Right lobe of liver (tissue), 6 donors: ENCODE measurements at places on chromosomes 4 and X. TPM values are rescaled to one million over a fixed set of nuclear protein-coding genes. Genes with fewer than 3 reads are reported as not detected.

- peak overlapping the region; percentile 63 for H3K27ac ChIP-seq
- no peaks in the 10 kb centered on the region for H3K27me3 ChIP-seq
- peak; percentile 59 for DNase-seq
- H3K36me3 ChIP-seq = no peaks in the 10 kb centered on the region
These were observed 18.8 kb upstream of the TMSB4X start for GRCh38 chrX:12955882-12956703.

DNA sequence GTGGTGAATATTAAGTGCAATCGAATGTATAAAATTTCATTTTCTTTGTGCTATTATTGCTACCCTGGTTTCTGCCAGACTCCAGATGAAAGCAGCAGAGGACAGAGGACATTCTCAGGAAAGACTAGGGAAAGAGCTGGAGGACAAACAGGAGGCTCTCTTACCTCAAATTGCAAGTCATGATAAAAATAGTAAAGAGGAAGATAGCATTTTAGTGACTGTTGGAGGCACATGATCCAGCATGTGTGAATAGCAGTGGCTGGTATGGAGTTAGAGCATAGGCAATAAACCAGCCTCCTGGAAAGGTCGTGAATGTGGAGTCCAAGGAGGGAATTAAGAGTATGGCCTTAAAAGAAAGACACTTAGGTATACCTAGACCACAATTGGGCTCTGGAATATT is 1040.0 kb downstream of the STPG2 start:
- no peak for DNase-seq
- H3K4me1 ChIP-seq = no peaks in the 10 kb centered on the region
- H3K27ac ChIP-seq = no peak overlapping the region
- no peak overlapping the region for H3K4me3 ChIP-seq
- H3K36me3 ChIP-seq = no peaks in the 10 kb centered on the region

DNA sequence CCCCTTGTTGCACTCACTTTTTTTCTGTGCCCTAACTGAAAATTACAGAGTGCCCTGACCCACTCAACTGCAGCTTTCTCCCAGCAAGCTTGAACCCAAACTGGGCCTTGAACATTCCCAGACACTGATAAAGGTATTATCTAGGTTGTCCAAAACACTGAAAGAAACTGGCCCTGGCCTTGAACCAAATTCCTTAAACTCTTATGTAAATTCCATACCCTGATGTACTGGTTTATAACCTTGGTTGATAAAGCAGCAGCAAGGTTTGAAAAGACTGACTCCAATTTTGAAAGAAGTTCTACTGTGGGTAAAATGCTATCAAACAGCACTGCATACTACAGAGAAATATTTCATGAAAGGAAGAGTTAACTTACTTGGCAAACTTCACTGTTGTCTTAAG is 125.6 kb downstream of the PHF8 start:
- no peak overlapping the region for H3K4me3 ChIP-seq
- no peak for DNase-seq
- no peaks in the 10 kb centered on the region for H3K27me3 ChIP-seq
- H3K36me3 ChIP-seq = no peaks in the 10 kb centered on the region
- H3K4me1 ChIP-seq = no peaks in the 10 kb centered on the region

GRCh38 chr4:94500685-94501084 is 48.9 kb downstream of the PDLIM5 start:
- no peaks in the 10 kb centered on the region for H3K4me1 ChIP-seq
- DNase-seq = no peak
- no peaks in the 10 kb centered on the region for H3K27me3 ChIP-seq
- H3K36me3 ChIP-seq = no peaks in the 10 kb centered on the region

GRCh38 chr4:186948361-186949242 is 224.9 kb upstream of the FAT1 start:
- no peak for DNase-seq
- H3K27me3 ChIP-seq = no peaks in the 10 kb centered on the region
- no peaks in the 10 kb centered on the region for H3K36me3 ChIP-seq
- H3K4me3 ChIP-seq = no peak overlapping the region
- peaks cover 25% of the 10 kb centered on the region for H3K4me1 ChIP-seq

- H3K4me1 ChIP-seq = peaks cover 14% of the 10 kb centered on the region
- H3K4me3 ChIP-seq = no peak overlapping the region
- H3K27ac ChIP-seq = no peak overlapping the region
- H3K36me3 ChIP-seq = no peaks in the 10 kb centered on the region
- no peaks in the 10 kb centered on the region for H3K27me3 ChIP-seq
- DNase-seq = no peak
These were observed 89.6 kb downstream of the EGF start for GRCh38 chr4:110002326-110002725.

DNA sequence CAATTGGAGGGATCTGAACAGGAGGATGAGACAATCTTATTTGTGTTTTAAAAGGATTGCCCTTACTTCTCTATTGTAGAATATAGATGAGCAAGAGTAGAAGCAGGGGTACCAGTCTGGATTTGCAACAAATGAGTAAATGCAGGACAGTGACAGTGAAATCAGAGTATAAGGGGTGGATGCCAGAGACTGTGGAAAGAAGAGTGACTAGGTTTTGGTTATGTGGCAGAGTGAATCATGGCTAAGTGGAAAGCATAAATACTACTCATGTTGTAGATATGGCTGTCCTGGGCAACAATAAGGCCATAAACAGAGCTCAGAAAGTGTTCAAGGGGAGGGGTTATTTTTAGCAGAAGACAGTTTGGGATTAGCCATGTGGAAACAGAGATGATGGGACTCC is 6.0 kb upstream of the VSIG4 start:
- no peak overlapping the region for H3K27ac ChIP-seq
- DNase-seq = no peak
- no peaks in the 10 kb centered on the region for H3K27me3 ChIP-seq

- H3K4me3 ChIP-seq = no peak overlapping the region
- no peaks in the 10 kb centered on the region for H3K36me3 ChIP-seq
- no peak for DNase-seq
- no peaks in the 10 kb centered on the region for H3K27me3 ChIP-seq
These were observed 164.7 kb downstream of the CHIC2 start for GRCh38 chr4:53899586-53900270.

DNA sequence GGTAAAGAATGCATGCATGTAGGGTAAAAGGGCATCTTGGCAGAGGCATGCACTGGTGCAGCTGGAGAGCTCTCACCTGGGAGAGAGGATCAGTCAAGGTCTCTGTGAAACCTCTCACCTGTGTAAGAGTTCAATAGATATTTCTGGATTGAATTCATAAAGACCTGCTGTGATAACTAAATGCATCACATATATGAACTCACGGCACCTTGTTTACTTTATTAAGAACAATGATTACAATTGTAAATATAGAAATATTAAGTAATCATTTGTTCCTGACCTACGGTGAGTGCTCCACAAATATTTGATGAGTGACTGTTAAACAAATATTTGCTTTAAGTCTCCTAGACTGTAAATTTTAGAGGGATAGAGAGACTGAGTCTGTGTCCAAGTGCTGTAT is 85.9 kb upstream of the PAQR3 start:
- H3K27me3 ChIP-seq = no peaks in the 10 kb centered on the region
- no peak overlapping the region for H3K4me3 ChIP-seq
- H3K27ac ChIP-seq = no peak overlapping the region
- H3K36me3 ChIP-seq = no peaks in the 10 kb centered on the region

GRCh38 chr4:8922481-8922880 is 50.8 kb upstream of the HMX1 start:
- no peak for DNase-seq
- H3K4me3 ChIP-seq = no peak overlapping the region
- H3K4me1 ChIP-seq = no peaks in the 10 kb centered on the region
- H3K36me3 ChIP-seq = no peaks in the 10 kb centered on the region
- no peaks in the 10 kb centered on the region for H3K27me3 ChIP-seq

GRCh38 chrX:119475389-119476101 is 7.3 kb downstream of the SLC25A5 start:
- DNase-seq = no peak
- H3K27me3 ChIP-seq = no peaks in the 10 kb centered on the region
- H3K4me1 ChIP-seq = peaks cover 9% of the 10 kb centered on the region
- no peaks in the 10 kb centered on the region for H3K36me3 ChIP-seq

DNA sequence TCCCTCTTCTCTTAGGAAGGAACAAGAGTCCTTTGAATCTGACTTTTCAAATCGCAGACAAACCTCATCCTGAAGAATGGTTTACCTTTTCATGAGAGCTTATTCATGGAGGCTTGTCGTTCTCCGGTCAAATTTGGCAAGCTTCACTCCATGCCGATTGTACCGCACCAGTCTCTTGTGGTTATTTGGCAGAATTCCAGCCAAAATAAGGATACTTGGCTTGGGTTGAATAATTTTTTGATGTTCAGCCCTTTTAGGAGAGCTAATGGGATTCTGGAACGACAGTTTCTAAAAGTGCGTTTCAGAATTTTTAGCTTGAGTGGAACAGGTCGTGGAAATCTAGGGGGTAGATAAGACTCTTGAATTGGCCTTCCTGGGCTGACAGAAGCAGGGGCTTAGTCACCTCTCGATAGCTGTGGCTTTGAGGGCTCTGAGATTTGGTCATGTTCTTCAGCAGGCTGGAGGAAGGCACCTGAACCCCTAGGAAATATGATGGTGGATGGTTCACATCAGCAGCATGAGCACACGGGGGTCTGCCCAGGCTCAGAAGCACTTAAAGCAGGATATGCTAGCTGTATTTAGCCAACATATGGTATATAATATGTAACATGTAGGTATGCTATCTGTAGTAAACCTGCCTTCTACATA is 1.5 kb downstream of the KLHL2 start:
- H3K4me1 ChIP-seq = no peaks in the 10 kb centered on the region
- H3K27me3 ChIP-seq = no peaks in the 10 kb centered on the region
- H3K36me3 ChIP-seq = no peaks in the 10 kb centered on the region
- no peak for DNase-seq
- H3K4me3 ChIP-seq = peak overlapping the region; percentile 90

DNA sequence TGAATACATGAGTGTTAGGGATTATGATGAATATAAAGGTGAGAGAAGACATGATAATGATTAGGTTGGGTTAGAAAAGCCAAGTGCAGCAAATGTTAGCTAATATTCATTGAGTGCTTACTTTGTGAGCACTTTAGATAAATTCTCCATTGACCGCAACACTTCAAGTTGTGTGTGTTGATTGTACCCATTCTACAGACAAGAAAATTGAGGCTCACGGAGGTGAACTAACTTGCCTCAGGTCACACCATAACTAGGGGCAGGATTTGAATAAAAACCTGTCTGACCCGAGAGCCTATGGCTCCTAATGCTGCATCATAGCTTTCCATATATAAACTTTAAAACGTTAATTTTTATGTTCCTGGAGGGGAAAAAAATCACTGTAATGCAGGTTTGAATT is 15.2 kb upstream of the C4orf50 start:
- no peaks in the 10 kb centered on the region for H3K36me3 ChIP-seq
- H3K4me1 ChIP-seq = no peaks in the 10 kb centered on the region
- no peaks in the 10 kb centered on the region for H3K27me3 ChIP-seq
- no peak overlapping the region for H3K4me3 ChIP-seq

DNA sequence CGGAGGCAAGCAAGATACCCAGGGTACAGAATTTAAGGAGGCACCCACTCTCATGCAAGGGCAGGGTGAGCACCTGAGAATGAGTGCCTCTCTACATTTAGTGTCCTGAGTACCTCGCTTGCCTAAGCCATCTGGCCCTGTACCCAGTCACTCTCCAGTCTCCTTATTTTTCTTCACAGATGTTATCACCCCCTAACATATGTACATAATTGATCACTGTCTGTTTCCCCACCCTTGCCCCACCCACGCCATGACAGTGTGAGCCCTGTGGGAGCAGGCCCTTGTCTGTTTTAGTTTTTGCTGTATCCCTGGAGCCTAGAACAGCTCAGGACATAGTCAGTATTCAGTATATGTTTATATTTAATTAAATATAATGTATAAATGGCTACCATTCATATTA is 113.6 kb downstream of the SPRY1 start:
- no peak overlapping the region for H3K27ac ChIP-seq
- H3K36me3 ChIP-seq = no peaks in the 10 kb centered on the region
- H3K27me3 ChIP-seq = no peaks in the 10 kb centered on the region
- H3K4me1 ChIP-seq = no peaks in the 10 kb centered on the region
- no peak for DNase-seq
- no peak overlapping the region for H3K4me3 ChIP-seq

- H3K27me3 ChIP-seq = no peaks in the 10 kb centered on the region
- no peak overlapping the region for H3K4me3 ChIP-seq
- no peak for DNase-seq
- H3K4me1 ChIP-seq = peaks cover 12% of the 10 kb centered on the region
- no peaks in the 10 kb centered on the region for H3K36me3 ChIP-seq
- H3K27ac ChIP-seq = no peak overlapping the region
These were observed 132.1 kb upstream of the SLC4A4 start for GRCh38 chr4:71206763-71207162.

DNA sequence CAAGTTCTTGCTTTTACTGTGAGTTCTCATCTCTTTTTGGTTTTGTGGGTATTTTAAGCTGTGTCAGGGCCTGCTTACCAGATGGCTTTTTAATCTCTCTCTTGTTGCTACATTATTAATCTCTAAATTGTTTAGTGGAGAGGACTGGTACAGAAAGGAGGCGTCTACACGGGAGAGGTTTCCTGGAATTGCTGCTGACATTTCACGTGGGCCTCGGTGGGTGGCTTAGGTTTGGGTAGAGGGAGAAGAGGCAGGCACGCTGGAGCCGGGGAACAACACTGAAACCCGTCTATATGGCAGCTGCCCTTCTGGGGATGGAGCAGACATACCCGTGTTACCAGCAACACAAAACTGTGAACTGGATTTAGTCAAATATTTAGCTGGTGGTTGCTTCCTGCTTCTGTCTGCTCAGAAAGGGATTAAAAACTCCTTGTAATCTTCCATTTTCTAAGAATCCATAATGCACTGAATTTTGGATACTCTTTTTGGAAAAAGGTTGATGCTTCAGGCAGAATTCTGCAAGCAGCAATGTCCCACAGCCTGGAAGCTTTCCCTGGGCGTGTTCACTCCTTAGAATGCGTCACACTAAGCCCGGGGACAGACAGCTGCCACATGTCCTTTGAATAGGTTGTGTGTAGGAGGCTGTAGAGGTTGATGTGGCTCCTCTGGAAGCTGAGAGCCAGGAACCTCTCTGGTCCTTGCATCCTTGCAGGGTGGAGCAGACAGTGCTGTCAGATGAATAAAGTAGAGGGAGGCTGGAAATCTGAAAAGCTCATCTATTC is 199.8 kb upstream of the GATB start:
- no peaks in the 10 kb centered on the region for H3K4me1 ChIP-seq
- no peak for DNase-seq
- no peak overlapping the region for H3K27ac ChIP-seq
- no peaks in the 10 kb centered on the region for H3K27me3 ChIP-seq
- H3K4me3 ChIP-seq = no peak overlapping the region

DNA sequence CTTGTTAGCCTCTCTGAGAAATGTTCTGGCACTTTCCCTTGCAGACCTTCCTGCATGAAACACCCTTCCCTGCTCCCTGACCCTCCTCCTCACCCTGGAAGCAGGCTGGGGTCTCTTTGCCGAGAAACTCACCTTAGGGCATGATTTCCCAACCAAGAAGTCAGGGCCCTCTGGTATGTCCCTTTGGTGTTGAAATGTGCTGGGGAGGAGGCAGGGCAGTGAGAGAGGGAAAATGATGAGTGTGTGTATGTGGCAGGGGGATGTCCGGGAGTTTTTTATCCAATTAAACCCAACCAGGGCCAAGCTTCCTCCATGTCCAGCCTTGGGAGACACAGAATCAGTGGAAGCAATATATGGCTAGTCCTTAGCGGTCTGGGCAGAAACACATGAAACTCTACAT is 5.1 kb downstream of the ELF4 start:
- no peaks in the 10 kb centered on the region for H3K27me3 ChIP-seq
- no peaks in the 10 kb centered on the region for H3K36me3 ChIP-seq
- no peak overlapping the region for H3K27ac ChIP-seq
- H3K4me1 ChIP-seq = no peaks in the 10 kb centered on the region

MAGEA2 gene
- not detected for total RNA-seq

CSN1S1 gene
- not detected for total RNA-seq

ZNF711 gene
- not detected for total RNA-seq

PAGE2B gene
- not detected for total RNA-seq

TLR7 gene
- 0.12 TPM for total RNA-seq

MAPK10 gene
- total RNA-seq = 0.87 TPM

ASB9 gene
- 2.7 TPM for total RNA-seq

C4orf54 gene
- total RNA-seq = not detected

LDB2 gene
- 11.4 TPM for total RNA-seq
